ENCODE measurements at places on chromosomes 3 and 15.

GRCh38 chr3:16444344-16444743 is 69.2 kb downstream of the RFTN1 start:
- no peak for DNase-seq

GRCh38 chr3:175260145-175260794 is 401.1 kb downstream of the NAALADL2 start:
- no peak for DNase-seq

- DNase-seq, result no peak
Measured at GRCh38 chr3:186352369-186352768, 9.7 kb downstream of the DGKG start.

DNA sequence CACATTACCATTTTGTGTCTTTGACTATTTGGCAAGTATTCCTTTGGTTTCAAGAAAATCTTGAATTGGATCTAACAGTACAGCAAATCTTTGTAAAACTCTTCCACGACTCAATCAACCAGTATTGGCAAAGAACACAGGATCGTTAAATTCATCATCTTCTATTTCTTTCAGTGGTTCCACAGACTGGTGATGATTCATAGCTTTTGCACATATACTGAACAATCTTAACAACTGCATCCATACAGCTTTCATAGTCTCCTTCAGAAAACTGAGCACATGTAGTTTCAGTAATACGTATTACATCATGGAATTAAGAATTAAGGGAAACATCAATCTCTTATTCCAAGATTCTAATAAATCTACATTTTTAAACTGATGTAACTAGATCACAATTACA is 91.6 kb upstream of the LIPC start:
- no peak for DNase-seq

- no peak for DNase-seq
Measured at GRCh38 chr3:151226825-151227224, 23.8 kb upstream of the GPR171 start.

DNA sequence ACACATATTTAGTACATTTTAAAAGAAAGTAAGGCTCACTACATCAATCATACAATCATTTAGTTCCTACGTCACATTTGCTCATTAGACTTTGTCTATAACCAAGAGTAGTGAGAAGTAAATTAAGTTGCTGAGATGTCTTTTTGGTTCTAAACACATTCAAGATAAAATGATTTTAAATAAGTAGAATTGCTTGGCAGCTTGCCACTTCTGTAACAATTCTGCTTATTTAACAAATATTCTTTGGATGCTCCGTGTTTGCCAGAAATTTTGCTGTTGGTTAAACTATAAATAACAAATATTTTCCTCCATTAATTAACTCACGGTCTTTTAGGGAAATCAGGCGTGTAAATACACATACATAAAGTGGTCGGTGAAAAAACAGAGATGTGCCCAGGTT is 18.3 kb downstream of the SUCNR1 start:
- DNase-seq, result no peak

DNA sequence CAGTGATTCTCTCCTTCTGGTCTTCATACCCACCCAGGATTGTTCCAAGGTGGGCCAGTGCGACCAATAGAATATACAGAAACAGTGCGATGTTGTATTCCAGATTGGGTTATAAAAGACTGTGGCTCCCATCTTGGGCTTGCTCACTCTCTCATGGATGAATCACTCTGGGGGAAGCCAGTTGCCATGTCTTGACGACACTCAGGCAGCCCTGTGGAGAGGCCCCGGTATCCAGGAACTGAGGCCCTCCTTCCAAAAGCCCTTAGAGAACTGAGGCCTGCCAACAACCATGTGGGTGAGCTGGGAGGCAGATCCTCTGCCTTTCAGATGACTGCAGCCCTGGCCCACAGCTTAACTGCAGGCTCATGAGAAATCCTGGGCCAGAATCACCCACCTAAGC is 57.2 kb downstream of the SH3GL3 start:
- DNase-seq, result no peak

DNA sequence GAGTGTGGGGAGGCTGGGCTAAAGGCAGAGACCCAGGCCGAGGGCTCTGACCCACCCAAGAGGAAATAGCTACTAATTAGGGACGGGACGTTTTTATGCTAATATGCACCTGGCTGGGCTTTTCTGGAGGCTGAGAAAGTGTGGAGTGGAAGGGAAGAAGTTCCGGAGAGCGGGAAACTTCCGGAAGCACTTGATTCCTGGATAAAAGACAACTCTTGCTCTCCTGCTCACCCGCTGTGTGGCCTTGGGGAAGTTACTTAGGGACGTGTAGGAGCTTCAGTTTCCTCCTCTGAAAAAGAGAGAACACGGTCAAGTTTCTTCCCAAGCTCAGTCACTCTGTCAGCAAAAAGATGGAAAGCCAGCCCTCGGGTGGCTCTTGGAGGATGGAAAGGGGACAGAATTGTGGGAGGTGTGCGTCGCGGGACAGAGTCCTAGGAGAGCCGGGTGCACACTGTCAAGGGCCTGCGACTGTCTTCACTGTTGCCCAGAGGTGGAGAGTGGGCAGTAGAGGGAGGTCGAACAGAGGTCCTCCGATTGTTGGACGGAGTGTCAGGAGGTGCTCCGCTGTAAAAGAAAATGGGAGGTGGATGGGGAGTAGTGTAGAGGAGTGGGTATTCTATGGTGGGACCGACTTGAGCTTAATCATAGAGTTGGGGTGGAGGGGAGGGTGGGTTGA is 43.2 kb downstream of the EPHB3 start:
- peak; percentile 36 for DNase-seq

DNA sequence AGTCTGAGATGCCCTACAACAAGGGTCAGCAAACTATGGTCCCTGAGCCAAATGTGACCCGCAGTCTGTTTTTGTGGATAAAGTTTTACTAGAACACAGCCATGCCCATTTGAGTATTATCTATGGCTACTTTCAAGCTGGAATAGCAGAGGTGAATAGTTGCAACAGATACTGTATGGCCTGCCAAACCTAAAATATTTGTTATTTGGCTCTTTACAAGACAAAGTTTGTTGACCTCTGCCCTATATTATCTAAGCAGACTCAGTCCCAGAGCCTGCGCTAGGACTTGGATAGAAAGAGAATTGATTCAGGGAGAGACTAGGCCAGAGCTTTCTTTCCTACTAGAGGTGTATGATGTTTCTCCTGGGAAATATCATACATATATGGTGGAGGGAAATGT is 81.7 kb upstream of the NMNAT3 start:
- DNase-seq, result no peak

DNA sequence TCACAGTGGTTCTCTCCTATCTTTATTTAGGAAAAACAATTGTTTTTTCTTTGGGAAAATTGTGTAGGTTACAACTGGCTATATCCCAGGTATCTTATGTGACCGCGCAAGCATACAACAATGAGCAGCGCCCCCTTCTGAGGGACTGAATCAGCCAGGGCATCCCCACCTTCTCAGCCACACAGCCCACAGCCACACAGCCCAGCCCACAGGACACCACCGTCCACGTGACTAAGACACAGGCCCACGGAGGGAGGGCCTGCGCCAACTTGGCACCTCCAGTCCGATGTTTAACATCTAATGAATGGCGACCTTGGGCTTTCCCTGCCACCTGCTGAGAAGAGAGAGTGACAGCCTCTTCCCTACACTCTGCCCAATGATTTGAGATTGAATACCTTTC is 68.1 kb downstream of the ATP10A start:
- DNase-seq, result no peak

GRCh38 chr15:29914511-29914926 is 92.3 kb upstream of the TJP1 start:
- peak; percentile 57 for DNase-seq
